ENCODE measurements at places on chromosomes 16 and 17.
A peak's percentile ranks its signal among the peaks of the same experiment; 100 is the strongest.

DNA sequence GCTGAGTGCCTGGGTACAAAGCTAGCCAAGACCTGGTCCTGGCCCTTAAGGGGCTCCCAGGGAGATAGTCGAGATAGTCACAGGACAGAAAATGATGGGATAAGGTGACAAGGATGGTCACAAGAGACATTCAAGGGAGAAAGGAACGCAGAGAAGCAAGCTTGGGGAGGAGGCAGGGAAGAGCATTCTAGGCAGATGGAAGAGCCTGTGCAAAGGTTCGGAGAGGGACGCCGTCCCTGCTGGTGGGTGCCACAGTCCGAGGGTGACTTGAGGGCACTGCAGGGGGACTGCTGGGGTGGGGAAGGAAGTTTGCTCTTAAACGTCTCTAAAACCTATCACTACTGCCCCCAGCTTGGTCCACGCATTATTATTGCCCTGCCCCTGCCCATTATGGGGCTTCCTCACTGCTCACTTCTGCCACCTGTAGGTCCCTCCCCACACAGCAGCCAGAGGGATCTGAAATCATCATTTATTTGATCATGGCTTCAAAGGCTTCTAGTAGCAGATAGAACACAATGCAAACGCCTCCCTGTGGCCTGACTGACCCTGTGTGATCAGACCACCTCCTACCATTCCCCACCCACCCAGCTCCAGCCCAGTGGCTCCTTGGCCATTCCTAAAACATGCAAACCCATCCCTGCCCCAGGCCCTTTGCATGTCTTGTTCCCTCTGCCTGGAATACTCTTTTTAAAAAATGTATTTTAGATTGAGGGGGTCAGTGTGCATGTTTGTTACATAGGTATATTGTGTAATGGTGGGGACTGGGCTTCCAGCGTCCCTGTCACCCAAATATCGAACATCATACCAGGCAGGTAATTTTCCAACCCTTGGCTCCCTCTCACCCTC is 60.3 kb downstream of the RMI2 start:
- peak; percentile 29 for DNase-seq

- no peak for DNase-seq
Observed at GRCh38 chr16:27843800-27844199, 219.7 kb downstream of the GSG1L start.

DNA sequence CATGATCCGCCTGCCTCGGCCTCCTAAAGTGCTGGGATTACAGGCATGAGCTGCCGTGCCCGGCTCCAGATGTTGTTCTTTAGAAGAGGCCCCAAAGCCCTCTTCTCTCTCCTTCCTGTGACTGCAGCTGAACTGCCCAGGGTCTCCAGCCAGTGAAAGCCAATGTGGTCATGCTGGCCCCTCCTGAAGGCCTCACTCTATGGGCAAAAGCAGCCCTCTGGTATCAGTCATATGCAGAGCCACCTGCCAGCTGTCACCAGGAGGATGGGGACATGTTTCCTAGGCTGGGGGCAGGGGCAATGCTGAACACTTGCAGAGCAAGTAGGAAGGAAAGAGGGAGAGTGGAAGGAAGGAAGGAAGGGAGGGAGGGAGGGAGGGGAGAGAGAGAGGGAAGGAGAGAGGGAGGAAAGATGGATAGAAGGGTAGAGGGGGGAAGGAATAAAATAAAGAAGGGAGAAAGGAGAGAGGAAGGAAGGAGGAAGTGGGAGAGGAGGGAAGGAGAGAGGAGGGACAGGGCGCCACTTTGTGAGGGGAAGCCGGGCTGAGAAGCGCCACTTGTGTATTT is 36.0 kb downstream of the SOCS3 start:
- DNase-seq = no peak

DNA sequence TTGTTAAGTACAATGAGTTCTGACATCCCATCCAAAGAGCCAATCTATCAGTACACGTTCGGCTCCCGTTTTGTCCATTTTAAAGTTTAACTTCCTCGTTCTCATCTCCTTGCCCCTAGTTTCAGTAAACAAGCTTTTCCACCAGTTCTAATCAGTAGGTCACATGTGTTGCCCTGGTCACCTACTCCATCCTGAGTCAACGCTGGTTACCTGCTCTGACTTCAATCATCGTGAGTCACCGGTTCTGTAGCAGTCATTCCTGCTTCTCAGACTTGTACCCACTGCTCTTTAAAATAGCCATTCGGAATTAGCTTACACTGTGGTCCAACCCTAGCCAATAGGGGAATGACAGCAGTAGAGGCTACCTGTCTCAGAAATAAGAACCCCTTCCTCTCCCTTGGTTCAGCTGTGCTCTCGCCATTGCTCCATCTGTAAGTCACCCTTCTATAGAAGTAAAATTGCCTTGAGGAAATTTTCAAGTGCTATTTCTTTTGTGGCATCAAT is 191.0 kb downstream of the CPPED1 start:
- DNase-seq = no peak

GRCh38 chr17:61155590-61156237 is 243.9 kb upstream of the TBX2 start:
- no peak for DNase-seq

GRCh38 chr17:76147211-76148014 is 6.4 kb upstream of the FOXJ1 start:
- DNase-seq = no peak

GRCh38 chr17:9266031-9266680 is 244.8 kb downstream of the NTN1 start:
- DNase-seq = no peak

DNA sequence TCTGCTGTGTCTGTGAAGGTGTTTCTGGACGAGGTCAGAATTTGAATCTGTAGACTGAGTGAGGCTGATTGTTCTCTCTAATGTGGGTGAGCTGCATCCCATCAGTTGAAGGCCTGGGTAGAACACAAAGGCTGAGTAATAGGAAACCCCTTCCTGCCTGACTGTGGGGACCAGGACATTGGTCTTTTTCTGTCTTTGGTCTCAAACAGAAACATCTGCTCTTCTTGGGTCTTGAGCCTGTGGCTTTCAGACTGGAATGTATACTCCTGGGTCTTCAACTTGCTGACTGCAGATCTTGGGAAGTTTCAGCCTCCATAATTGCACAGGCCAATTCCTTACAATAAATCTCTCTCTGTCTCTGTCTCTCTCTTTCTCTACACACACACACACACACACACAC is 19.6 kb upstream of the LRRC75A start:
- no peak for DNase-seq

DNA sequence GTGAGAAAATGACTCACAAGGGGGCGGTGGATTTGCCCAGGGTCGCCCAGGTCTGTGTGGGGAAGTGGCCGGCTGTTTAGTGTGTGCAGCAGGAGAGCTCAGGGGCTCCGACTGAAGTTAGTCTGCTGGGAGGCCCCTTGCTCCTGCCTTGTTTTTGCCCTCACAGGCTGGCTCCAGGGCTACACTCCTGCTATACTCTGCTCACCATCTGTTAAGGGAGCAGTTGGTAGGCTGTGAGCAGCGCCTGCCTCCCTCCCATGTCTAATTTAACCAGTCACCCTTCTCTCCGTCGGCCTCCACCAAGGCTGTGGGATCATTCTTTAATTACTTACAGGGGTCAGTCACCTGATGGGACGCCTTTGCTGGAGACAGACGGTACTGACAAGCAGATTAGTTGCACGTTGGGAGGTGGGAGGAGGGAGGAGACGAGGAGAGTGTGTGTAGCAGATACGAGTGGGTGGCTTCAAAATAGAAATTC is 35.5 kb downstream of the KSR1 start:
- DNase-seq = no peak

GRCh38 chr16:86428729-86429517 is 81.4 kb upstream of the FOXF1 start:
- no peak for DNase-seq

- DNase-seq = no peak
Observed at GRCh38 chr17:63966646-63967264, 6.0 kb downstream of the SCN4A start.

DNA sequence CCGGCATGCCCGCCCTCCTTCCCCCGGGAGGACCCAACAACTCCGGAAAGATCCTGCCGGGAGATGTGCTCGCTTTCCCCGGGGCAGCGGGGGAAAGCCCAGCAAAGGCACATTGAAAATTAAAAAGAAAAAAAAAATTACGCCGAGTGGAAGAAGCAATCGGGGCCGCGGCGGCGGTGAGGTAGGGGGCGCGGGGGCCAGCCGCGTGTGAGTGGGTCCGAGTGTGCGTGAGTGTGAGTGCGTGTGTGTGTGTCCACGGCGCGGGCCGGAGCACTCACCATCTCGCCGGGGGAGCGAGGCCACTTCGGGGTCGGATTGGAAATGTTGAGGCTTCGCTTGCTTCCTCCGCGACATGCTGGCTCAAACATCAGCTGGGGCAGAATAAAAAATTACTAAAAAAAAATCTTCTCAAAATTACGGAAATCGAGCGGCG is at the start of gene SALL1:
Gene SALL1 (minus strand): TSS at position 383 of the 433 bp plus-strand sequence. CDS start 29 bp downstream, at position 354.
- no peak for DNase-seq

GRCh38 chr16:64864232-64864809 is 257.5 kb downstream of the CDH11 start:
- no peak for DNase-seq

- no peak for DNase-seq
Observed at GRCh38 chr16:51674615-51675014, 523.5 kb upstream of the SALL1 start.

GRCh38 chr17:68507576-68507975 is 4.7 kb upstream of the PRKAR1A start:
- no peak for DNase-seq

- DNase-seq = no peak
Observed at GRCh38 chr17:42283241-42284023, 4.9 kb upstream of the STAT5A start.

DNA sequence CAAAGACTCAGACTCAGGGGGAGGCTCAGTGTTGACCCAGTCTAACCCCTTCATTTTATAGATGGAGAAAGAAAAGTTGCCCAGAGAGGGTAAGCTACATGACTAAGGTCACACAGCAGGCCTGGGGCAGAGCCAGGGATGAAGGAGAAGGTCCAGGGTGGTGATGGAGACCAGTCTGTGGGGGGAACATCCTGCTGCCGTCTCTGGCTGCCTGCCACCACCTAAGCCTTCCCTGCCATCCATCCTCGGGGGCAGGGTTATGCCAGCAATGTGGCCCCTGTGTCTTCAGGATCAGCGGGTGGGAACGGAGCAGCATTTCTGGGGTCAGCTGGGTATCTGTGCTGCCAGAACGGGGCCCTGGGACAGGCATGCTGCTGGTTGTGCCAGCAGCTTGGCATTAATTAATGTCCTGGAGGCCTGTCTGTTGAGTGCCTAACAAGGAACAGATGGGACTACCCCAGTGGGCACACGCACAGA is 5.5 kb downstream of the DOK4 start:
- DNase-seq = no peak

DNA sequence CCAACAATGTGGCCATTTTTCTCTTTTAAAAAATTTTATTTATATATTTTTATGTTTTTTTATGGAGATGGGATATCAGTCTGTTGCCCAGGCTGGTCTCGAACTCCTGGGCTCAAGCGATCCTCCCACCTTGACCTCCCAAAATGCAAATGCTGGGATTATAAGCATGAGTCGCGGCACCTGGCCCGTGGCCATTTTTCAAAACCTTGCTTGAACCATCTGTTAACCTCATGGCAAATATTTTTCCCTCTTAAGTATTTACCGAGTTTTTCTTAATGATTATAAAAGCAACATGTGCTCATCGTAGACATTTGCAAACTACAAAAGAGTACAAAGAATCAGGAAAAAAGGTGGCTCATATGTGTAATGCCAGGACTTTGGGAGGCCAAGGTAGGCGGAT is 127.6 kb downstream of the ABCC6 start:
- no peak for DNase-seq

GRCh38 chr17:46911311-46911710 is 11.6 kb upstream of the GOSR2 start:
- no peak for DNase-seq

DNA sequence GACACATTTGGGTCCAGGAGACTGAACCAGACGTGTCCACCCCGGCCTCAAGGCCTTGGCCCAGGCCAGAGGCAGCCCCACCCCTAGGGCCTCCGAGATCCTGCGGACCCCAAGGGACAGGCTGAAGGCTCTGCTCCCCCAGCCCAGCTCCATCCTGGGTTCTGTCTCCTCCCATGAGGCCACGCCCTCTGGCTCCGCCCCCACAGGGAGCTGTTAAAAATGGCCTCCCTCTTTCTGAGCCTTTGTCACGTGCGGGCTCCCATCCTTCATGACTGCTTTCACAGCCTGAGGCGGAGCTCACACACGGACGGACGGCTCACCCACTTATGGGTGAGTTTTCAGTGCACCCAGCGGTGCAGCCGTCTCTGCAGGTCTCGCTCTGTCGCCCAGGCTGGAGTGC is 6.5 kb upstream of the CACNA1H start:
- DNase-seq = no peak

DNA sequence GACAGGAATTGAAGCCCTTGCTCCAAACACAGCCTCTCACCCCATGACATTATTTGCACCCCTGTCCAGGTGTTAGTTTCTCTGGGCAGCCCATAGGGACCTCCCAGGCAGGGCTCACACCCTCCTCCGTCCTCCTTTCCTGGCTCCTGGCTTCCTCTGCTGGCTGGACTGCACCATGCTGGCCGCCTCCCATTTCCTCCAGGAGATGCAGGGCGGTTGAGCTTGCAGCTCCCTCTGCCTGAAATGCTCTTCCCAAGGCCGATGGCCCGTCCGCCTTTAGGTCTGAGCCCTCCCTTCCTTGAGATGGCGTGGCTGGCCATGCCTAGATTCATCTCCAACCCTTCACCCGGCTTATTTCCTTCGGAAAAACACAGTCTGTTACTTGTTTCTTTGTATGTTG is 334.8 kb downstream of the SNX29 start:
- no peak for DNase-seq

DNA sequence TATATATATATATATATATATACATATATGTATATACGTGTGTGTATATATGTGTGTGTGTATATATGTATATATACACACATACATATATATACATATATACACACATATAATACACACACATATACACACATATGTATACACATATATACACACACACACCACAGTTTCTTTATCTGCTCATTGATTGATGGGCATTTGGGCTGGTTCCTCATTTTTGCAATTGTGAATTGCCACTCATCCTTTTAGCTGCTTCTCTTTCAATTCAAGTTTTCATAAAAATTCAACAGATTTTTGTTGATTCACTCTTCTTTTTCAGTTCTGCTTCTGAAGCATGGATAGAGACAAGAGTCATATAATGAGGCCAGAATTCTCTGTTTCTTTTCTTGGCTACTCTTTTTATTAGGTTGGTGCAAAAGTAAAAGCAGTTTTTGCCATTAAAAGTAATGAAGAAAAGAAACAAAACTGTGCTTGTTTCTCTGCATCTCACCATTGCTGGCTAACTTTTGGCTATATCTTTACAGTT is 44.5 kb downstream of the SLFN5 start:
- no peak for DNase-seq

GRCh38 chr17:34312080-34312479 is 7.2 kb upstream of the CCL8 start:
- DNase-seq = no peak
